Activated CD4-positive, alpha-beta T cell treated with anti-CD3 and anti-CD28 coated beads for 1 hour (primary cell): ENCODE measurements at places on chromosomes 5 and 9.

- no peak for DNase-seq
These were observed 35.0 kb downstream of the TPPP start for GRCh38 chr5:658103-658502.

GRCh38 chr9:129558551-129559505, 62.1 kb downstream of the C9orf50 start:
- DNase-seq: no peak

- DNase-seq: no peak
These were observed 23.9 kb upstream of the CDKN2AIPNL start for GRCh38 chr5:134435560-134435959.

DNA sequence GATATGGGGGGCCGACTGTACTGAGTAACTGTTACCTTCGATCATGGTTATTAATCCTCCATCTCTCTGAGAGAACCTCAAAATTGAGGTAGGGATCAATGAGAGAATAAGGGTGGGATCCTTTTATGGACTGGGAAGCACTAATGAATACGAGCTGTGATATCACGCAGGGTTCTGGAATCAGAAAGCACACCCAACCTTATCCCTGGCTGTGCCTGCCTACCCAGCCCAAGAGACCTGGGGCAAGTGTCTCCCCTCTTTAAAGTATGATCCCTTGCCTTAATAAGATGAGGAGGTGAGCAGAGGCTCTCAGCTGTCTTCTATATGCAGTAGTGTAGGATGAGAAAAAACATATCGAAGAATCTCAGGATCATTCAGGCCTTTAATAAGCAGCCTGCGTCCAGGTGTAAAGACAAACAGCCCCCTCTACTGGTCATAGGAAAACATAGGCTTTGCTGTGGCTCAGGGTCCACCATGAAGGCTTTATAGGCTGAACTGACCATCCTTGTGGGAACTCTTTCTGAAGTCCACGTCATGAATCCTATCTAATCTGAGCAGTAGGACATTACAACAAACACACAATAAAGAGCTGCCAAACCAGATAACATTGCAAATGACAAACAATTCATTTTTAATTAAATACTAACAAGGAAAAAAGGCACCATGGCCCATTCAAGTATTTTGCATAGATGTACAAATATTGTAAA, 16.8 kb downstream of the NIPAL4 start:
- no peak for DNase-seq
